ENCODE measurements at places on chromosomes 11 and 22.

GRCh38 chr11:119734788-119735187 lies 5.8 kb upstream of the NECTIN1 start:
- DNase-seq = no peak

DNA sequence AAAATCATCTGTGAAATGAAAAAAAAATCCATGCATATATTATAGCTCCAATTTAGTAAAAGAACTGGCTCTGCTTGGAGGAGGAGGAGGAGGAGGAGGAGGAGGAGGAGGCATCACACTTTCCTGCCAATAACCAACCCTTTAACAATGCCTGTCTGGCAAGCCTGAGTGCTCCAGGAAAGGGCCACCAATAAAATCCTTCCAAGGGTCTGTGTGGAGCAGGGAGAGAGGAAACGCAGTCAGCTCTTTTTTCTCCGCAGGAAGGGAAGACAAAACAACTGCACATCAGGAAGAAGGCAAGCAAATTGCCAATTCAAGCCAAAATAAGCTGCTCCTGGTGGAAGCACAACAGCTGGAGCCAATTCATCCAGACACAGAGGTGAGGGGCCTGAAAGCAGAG lies 139.0 kb downstream of the KCNC1 start:
- DNase-seq = no peak

DNA sequence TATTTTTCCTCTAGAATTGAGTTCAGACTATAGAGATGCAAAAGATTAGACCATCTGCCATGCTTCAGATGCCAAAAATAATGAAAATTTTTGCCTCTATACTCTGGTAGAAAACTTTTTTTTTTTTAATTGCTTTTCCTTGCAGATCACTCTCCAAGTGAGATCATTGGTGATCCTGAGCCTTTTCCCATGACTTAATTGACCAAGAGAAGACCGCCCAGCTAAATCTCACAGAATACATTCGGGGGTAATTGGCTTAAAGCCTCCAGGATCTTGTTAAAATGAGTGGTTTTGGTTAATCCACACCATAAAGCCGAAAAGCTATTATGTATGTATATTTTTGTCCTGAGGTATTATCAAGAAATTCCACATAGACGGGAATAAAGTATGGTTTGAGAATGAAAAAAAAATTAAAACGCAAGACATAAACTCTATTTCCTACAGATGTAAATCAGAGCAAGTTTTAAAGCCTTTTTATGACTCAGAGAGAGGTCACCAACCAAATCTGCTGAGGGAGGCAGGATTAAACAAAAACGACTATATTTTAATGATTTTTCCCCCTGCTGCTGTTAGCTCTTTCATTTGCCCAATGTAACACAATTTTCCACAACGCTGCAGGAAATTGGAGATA lies 64.0 kb downstream of the PARVA start:
- DNase-seq = no peak

GRCh38 chr11:1532606-1533341 lies 39.3 kb downstream of the DUSP8 start:
- no peak for DNase-seq

DNA sequence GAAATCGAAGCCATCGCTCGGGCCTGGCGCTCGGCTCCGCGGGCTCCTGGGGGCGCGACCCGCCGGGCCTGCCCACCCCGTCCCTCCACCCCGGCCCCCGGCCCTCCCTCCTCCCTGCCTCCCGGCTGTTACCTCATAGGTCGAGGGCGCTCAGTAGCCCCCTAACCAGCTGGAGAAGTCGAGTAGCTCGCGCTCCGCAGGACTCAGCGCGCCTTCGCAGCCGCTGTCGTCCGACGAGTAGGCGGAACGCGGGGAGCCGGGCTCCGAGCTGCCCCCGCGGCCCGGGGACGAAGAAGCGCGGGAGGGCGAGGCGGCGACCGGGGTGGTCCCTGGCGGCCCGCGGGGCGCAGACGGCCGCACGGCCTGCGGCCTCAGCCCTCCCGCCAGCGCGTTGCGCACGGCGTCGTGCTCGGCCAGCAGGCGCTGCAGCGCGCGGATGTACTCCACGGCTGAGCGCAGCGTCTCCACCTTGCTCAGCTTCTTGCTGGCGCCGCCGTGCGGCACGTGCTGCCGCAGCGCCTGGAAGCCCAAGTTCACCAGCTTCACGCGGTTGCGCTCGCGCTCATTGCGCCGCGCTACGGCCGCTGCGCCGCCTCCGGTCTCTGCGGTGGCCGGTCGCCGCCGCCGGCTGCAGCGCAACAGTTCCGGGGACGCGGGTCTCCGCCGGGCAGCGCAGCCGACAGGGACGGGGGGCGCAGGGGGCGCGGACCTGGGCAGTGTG lies 627 bp downstream of the ASCL2 start:
- DNase-seq = peak; percentile 57

DNA sequence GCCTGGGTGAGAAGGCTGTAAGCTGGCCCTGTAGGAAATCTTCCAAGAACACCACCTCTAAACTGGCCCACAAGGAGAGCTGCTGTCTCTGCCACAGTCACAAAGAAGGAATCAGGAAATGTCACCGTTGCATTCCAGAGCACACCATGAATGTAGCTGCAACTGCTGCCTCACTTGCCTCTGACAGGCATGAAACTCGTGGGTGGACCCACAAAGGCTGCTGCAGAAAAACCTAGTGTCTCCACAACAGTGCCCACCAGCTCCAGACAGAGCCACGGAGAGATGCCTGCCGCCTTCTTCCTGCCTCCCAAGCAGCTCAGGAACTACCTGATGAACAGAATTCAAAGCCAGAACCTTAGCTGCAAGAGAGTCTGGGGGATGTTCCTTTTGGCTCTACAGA lies 10.5 kb downstream of the DNAJB13 start:
- DNase-seq = no peak

- no peak for DNase-seq
These were observed 437.0 kb downstream of the DYNC2H1 start for GRCh38 chr11:103546236-103546635.

Data from CD4-positive, alpha-beta T cell treated with Interferon alpha-2 for 1 hour (primary cell).